PC-9 (cell line): ENCODE measurements at places on chromosomes 16 and 17. TPM values are rescaled to one million over a fixed set of nuclear protein-coding genes. Genes with fewer than 3 reads are reported as not detected.
A peak's percentile ranks its signal among the peaks of the same experiment; 100 is the strongest.

- H3K27me3 ChIP-seq, result no peaks in the 10 kb centered on the region
- no peak for DNase-seq
- H3K4me3 ChIP-seq, result peak overlapping the region; percentile 91
- 0 out of 2 replicates have a peak, but pooled peaks cover 6% of the 10 kb centered on the region for H3K36me3 ChIP-seq
- H3K4me1 ChIP-seq, result peaks cover 26% of the 10 kb centered on the region
- peak overlapping the region; percentile 58; the same call in 1 of the 2 replicates for H3K27ac ChIP-seq
These were observed 596 bp downstream of the MSL1 start for GRCh38 chr17:40122136-40122998.

GRCh38 chr16:11871193-11871592 is 19.9 kb upstream of the RSL1D1 start:
- H3K36me3 ChIP-seq, result peaks cover 38% of the 10 kb centered on the region
- H3K27me3 ChIP-seq, result no peaks in the 10 kb centered on the region
- no peak overlapping the region for H3K27ac ChIP-seq
- H3K4me1 ChIP-seq, result peaks cover 30% of the 10 kb centered on the region

DNA sequence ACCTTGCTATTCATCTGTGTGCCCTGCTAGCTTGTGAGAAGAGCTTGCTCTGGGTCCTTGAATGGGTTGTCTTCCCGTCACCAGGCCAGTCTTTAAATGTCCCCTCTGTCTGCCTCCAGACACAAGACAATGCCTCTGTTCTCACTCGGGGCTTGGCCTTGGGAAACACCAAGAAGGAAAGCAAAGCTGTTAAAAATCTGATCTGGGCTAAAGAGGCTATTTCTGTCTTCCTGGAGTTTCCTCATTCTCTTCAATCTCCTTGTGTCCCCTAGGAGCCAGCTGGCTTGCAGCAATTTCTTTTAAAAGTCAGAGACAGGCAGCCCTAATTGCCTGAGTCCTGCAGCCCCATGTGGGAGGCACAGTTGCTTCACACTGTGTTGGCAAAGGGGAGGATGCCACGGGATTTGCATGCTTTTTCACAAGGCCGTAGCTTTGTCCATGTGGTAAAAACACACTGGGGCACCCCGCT is 2.5 kb downstream of the DNAI2 start:
- peaks cover 77% of the 10 kb centered on the region for H3K27me3 ChIP-seq
- no peak overlapping the region for H3K4me3 ChIP-seq
- no peaks in the 10 kb centered on the region for H3K4me1 ChIP-seq
- no peaks in the 10 kb centered on the region for H3K36me3 ChIP-seq
- no peak overlapping the region for H3K27ac ChIP-seq

GRCh38 chr16:77760800-77761199 is 27.6 kb upstream of the VAT1L start:
- no peaks in the 10 kb centered on the region for H3K4me1 ChIP-seq
- no peak overlapping the region for H3K4me3 ChIP-seq
- no peak overlapping the region for H3K27ac ChIP-seq
- no peak for DNase-seq

DNA sequence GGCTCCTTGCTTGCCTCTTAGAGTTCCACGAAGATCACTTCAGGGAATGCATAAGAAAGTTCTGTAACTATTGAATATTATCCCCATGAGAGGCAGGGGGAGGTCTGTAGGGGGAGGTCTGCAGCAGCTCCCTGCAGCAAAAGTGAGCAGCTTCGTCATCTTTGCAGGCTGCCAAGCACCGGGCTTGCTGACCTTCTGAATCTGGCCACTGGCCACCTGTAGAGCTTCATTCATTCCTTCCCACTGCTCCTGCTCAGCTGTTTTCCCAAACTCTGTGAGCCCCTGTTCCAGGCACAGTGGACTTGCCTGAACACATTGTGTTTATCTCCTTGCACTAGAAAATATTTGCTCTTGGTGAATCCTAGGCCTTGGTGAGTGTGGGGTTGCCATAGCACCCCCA is 443.3 kb downstream of the HAPSTR1 start:
- H3K4me3 ChIP-seq, result no peak overlapping the region
- no peak overlapping the region for H3K27ac ChIP-seq
- DNase-seq, result no peak
- H3K27me3 ChIP-seq, result no peaks in the 10 kb centered on the region

Gene C16orf92
- total RNA-seq, result not detected in 2 replicates

DNA sequence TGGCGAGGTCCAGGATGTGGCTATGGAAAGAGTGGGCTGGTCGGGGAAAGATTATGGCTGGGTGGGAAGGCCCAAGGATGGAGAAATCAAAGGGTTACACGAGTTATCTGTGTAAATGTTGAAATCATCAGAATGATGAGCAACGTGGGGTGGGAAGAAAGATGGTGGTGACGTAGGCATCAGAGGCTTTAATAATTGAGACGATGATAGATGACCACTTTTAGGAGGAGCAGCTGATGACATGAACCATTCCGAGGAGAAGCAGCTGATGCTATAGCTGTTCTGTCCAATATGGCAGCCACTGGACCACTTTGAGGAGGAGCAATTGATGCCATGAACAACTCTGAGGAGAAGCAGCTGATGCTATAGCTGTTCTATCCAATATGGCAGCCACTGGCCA is 141.2 kb downstream of the USP31 start:
- no peak for DNase-seq
- peaks cover 61% of the 10 kb centered on the region for H3K27me3 ChIP-seq
- H3K4me1 ChIP-seq, result no peaks in the 10 kb centered on the region
- H3K27ac ChIP-seq, result no peak overlapping the region
- no peaks in the 10 kb centered on the region for H3K36me3 ChIP-seq

Gene TM4SF5
- total RNA-seq, result not detected in 2 replicates

- no peaks in the 10 kb centered on the region for H3K27me3 ChIP-seq
- H3K4me1 ChIP-seq, result no peaks in the 10 kb centered on the region
These were observed 43.4 kb downstream of the ZNF276 start for GRCh38 chr16:89764711-89765201.
